ENCODE measurements at places on chromosomes 3 and 15. TPM values are rescaled to one million over a fixed set of nuclear protein-coding genes. Genes with fewer than 3 reads are reported as not detected.

EXD1 gene
- total RNA-seq: not detected

NPAP1 gene
- not detected for total RNA-seq

ZNF385D gene
- total RNA-seq: 2.0 TPM

AADAC gene
- 10.6 TPM for total RNA-seq

TM4SF1 gene
- total RNA-seq: 2,041 TPM

BFSP2 gene
- not detected for total RNA-seq

CHRNA7 gene
- total RNA-seq: 5.3 TPM

SLC6A20 gene
- total RNA-seq: not detected

KBTBD13 gene
- total RNA-seq: not detected

IL5RA gene
- total RNA-seq: not detected

PPM1M gene
- 19.5 TPM for total RNA-seq

ADAMTS7 gene
- total RNA-seq: 8.7 TPM

C3orf22 gene
- total RNA-seq: not detected

SLC12A8 gene
- total RNA-seq: 1.3 TPM

PLCH1 gene
- 0.06 TPM for total RNA-seq

USP50 gene
- 0.40 TPM for total RNA-seq

FOXL2NB gene
- total RNA-seq: not detected

CACNA2D2 gene
- total RNA-seq: under 0.01 TPM

ZNF662 gene
- total RNA-seq: 1.7 TPM

NOX5 gene
- total RNA-seq: 0.13 TPM

CCR9 gene
- not detected for total RNA-seq

ZIC4 gene
- 0.06 TPM for total RNA-seq

XIRP1 gene
- total RNA-seq: not detected

ZPLD1 gene
- total RNA-seq: 0.26 TPM

HIGD1A gene
- 169 TPM for total RNA-seq

CD200R1 gene
- total RNA-seq: 0.06 TPM

IL17RD gene
- 0.56 TPM for total RNA-seq

CCDC12 gene
- total RNA-seq: 30.8 TPM

ADIPOQ gene
- not detected for total RNA-seq

RGMA gene
- total RNA-seq: 0.40 TPM

APOD gene
- 0.13 TPM for total RNA-seq

NR1I2 gene
- total RNA-seq: under 0.01 TPM

ST3GAL6 gene
- total RNA-seq: 4.9 TPM

FOXB1 gene
- total RNA-seq: not detected

TLR9 gene
- total RNA-seq: under 0.01 TPM

GPR149 gene
- not detected for total RNA-seq

CRABP1 gene
- not detected for total RNA-seq
